ENCODE measurements at places on chromosomes 3 and 15.
A peak's percentile ranks its signal among the peaks of the same experiment; 100 is the strongest.

- no peak for DNase-seq
These were observed 6.8 kb upstream of the DUSP7 start for GRCh38 chr3:52063026-52063723.

DNA sequence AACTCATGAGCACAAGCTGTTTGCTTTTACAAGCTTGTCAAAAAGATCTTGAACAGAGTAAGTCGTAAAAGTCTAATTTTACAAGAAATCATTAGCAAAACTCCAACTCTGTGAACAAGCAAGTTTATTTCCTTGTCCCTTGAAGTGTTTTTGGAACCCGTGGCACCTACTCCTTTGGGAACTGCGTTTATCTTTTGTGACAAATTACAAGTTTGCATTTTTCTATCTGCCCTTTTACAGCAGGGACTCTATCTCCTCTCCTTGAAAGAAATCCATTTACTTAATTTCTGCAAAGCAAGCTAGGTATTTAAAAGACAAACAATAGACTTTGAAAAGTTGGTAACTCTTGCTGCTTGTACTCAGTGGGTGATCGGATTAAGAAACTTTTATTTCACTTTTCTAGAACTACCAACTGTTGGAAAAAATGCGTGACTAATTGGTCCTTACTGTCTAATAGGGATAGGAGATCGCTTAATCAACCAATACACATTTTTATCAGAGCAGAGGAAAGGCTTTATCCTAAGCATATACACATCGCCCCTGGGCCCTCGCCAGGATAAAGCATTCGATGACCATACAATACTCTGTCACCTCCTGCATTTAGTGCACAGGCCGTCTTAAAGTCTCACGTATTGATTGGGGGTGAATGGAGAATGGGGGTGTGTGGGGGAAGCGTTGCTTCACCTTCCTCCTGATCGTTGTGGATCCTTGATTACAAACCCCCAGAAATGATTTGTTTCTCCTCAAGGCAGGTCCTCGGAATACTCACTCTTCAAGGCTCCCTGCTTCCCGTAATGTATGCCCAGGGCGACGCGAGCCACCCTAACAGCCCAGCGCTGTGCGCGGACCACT lies 1.7 kb downstream of the PRTG start:
- DNase-seq, result no peak

- no peak for DNase-seq
These were observed 352.6 kb downstream of the NLGN1 start for GRCh38 chr3:173750095-173750494.

- DNase-seq, result no peak
These were observed 275.5 kb downstream of the MECOM start for GRCh38 chr3:169387751-169388696.

DNA sequence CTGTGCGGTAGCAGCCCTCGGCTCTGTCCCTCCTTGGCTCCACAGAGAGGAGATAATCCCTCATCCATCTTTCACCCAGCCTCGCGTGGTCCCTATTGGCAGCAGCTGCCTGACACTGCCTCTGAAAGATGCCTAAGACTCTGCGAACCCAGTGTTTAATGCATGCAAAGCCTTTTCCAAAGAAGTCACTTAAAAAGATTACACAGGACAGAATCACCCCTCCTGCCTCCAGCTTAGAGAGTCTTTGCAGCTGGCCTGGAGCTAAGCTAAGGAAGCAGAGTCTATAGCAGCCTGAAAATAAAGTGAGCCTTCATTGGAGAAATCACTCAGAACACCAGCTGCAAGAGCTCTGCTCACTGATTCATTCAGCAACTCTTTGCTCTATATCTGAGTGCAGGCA lies 247.2 kb downstream of the SHQ1 start:
- DNase-seq, result no peak

DNA sequence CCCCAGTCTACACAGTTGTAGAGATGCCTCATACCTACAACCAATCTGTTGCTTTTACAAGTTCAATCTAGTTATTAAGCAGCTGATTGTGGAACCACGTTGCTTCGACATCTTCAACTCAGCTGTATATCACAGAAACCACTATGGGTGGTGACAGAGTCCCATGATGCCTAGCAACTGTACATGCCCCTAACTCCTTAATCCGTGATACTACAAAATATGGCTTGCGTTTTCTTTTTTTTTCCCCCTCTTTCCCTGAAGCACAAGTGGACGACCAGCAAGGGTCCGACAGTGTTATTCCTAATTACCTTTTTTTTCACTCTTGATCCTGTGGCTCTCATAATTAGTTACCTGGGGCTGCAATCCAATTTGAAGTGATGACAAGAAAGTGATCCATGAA lies 478.6 kb downstream of the FOXP1 start:
- no peak for DNase-seq

DNA sequence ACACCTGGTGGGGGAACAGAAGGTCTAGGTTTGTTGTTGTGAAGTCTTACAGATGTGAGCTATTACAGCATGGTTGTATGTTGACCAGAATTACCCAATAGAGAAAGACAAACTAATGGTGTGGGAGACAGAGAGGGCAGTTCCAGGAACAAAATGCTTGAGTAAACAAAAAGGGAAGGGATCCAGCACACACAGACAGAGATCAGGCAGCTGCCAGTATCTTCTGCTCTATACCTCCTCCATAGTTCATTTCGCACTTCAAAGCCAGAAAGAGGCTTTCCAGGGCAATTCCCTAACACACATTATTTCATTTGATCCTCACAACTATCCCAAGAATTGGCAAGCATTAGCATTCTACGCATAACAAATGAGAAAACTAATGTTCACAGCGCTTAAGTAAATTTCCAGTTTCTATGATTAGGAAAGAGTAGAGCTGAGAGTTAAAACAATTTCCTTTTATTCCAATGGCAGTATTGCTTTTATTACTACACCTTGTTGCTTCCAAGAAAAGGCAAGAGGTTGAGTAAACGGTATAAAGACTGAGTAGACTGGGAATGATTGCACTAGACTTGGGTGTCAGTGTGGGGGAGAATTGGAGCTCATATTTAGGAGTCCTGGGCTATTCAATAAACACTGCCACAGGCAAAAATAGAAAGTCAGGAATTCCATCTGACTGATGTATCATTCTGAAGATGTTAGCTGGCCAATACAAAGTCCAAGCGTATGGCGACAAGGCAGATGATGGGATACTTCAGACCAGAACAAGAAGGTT lies 39.7 kb upstream of the ZNF280D start:
- peak; percentile 60 for DNase-seq
